Upper lobe of left lung (tissue), 6 donors: ENCODE measurements at places on chromosomes 16 and 17. TPM values are rescaled to one million over a fixed set of nuclear protein-coding genes. Genes with fewer than 3 reads are reported as not detected.

Gene TMC5
- 37.1 TPM for total RNA-seq

Gene RPGRIP1L
- 15.9 TPM for total RNA-seq

Gene KRTAP9-4
- not detected for total RNA-seq

Gene NOS2
- total RNA-seq, result 0.29 TPM

Gene KIAA0513
- total RNA-seq, result 21.6 TPM

Gene SLC6A2
- 0.20 TPM for total RNA-seq

Gene BOLA2
- total RNA-seq, result 19.9 TPM

Gene RNF112
- 3.0 TPM for total RNA-seq

Gene ZP2
- total RNA-seq, result not detected

Gene CCDC47
- 92.6 TPM for total RNA-seq

Gene HOXB7
- total RNA-seq, result 1.2 TPM

Gene HOXB2
- 1.4 TPM for total RNA-seq

Gene KRTAP16-1
- not detected for total RNA-seq
